ENCODE measurements at places on chromosomes 11 and 22. TPM values are rescaled to one million over a fixed set of nuclear protein-coding genes. Genes with fewer than 3 reads are reported as not detected.

GRCh38 chr11:112037527-112037926 lies 12.3 kb downstream of the DLAT start:
- no peaks in the 10 kb centered on the region for H3K4me1 ChIP-seq
- DNase-seq = no peak
- H3K36me3 ChIP-seq = peaks cover 92% of the 10 kb centered on the region
- no peak overlapping the region for H3K4me3 ChIP-seq
- no peak overlapping the region for H3K27ac ChIP-seq
- no peaks in the 10 kb centered on the region for H3K27me3 ChIP-seq

- no peak overlapping the region for H3K27ac ChIP-seq
- H3K4me1 ChIP-seq = peaks cover 35% of the 10 kb centered on the region
- no peak overlapping the region for H3K4me3 ChIP-seq
- no peak for DNase-seq
- H3K36me3 ChIP-seq = no peaks in the 10 kb centered on the region
Measured at GRCh38 chr11:63557570-63557969, 5.6 kb downstream of the PLAAT2 start.

DNA sequence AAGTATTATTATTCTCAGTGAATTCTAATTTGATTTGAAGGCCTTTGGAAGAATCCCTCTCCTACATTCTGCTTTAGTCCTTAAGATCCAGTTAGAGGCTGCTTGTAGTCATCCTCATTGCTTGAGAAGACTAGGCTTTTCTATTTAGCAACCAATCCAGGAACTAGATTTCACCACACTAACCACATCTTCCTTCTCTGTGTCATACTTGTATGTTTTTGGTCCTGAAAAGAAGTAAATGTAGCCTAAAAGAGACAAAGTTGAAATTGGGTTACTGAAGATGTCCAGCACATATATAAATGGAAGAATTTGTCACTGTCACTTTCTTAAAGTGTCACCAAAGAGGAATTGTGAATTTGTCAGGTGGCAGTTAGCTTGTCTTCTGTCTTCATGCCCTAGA lies 46.6 kb upstream of the MMP7 start:
- H3K4me3 ChIP-seq = no peak overlapping the region
- no peaks in the 10 kb centered on the region for H3K27me3 ChIP-seq
- H3K36me3 ChIP-seq = no peaks in the 10 kb centered on the region
- no peaks in the 10 kb centered on the region for H3K4me1 ChIP-seq
- no peak overlapping the region for H3K27ac ChIP-seq

DNA sequence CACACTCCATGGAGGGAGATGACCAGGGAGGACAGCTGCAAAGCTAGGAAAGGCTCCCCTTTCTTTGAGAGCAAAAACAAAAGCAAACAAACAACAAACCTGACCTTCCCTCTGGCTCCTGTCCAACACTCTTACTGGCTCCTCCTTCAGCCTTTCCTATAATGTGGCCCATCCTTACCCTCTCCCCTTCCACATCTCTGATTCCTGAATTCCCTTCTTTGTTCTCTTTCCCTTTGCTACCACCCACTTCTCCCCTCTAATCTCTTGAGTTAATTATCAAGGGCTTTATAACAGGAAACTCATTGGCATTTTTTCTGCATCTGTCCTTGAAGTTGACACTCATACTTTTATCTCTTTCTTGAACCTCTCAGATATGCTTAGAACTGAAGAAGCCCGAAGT lies 56.3 kb downstream of the ZNF280B start:
- no peaks in the 10 kb centered on the region for H3K27me3 ChIP-seq
- H3K36me3 ChIP-seq = no peaks in the 10 kb centered on the region
- DNase-seq = no peak

- peaks cover 83% of the 10 kb centered on the region for H3K36me3 ChIP-seq
- H3K27ac ChIP-seq = no peak overlapping the region
- DNase-seq = peak; percentile 39
- H3K4me1 ChIP-seq = peaks cover 3% of the 10 kb centered on the region
- no peaks in the 10 kb centered on the region for H3K27me3 ChIP-seq
- no peak overlapping the region for H3K4me3 ChIP-seq
Measured at GRCh38 chr22:43996170-43996980, 27.7 kb upstream of the PARVB start.

DNA sequence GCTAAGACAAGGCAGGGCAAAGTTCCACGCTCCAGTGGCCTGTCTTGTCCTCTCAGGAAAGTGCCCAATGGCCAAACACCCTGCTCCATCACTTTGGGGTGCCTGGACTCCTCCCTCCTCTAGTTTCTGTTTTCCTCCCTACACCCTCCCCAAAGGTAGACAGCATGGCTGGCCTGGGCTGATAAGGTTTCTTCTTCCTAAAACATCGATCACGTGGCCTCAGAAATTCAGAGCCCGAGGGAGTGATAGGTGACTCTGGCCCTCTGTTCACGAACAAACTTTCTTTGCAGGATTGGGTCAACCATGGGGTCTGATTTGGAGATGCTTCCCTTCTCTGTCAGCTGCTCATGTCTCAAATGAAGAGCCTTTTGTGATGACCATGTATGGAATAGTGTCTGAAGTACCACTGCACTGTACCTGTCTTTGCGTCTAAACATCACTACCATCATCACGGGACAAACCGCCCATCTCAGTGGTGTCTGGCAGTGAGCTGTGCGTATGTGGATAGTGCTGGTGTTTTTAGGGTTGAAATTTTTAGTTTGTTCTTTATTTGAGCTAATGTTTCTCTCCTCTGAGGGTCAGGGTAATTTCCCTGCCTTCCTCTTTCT lies 6.1 kb downstream of the MICAL2 start:
- no peak overlapping the region for H3K27ac ChIP-seq
- H3K36me3 ChIP-seq = no peaks in the 10 kb centered on the region
- H3K4me1 ChIP-seq = peaks cover 38% of the 10 kb centered on the region
- no peak for DNase-seq
- H3K4me3 ChIP-seq = peak overlapping the region; percentile 3
- no peaks in the 10 kb centered on the region for H3K27me3 ChIP-seq

DNA sequence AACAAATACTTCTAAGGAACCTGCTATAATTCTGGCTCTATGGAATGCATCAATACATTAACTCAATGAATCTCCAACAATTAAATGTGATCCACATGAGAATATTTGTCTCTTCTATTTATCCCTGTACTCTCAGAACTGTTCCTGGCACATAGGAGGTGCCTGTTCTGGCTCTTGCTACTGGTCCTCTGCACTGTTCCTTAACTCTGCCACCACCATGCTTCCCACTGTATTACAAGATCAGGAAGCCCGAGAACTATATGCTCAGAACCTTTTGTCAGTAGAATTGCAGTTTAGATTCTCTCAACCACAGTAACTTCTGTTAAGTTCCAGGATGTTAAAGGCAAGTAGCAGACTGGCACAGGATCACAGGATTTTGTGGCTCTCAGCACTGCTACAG lies 376.3 kb upstream of the CCDC90B start:
- H3K27ac ChIP-seq = no peak overlapping the region
- no peaks in the 10 kb centered on the region for H3K27me3 ChIP-seq
- no peak overlapping the region for H3K4me3 ChIP-seq
- no peaks in the 10 kb centered on the region for H3K4me1 ChIP-seq

- no peak overlapping the region for H3K27ac ChIP-seq
- DNase-seq = peak; percentile 85
- no peaks in the 10 kb centered on the region for H3K36me3 ChIP-seq
- H3K4me1 ChIP-seq = peaks cover 10% of the 10 kb centered on the region
- peaks cover 9% of the 10 kb centered on the region for H3K27me3 ChIP-seq
Measured at GRCh38 chr11:120985718-120986569, 38.0 kb upstream of the TBCEL start.

OR56A1 gene
- not detected for total RNA-seq

DNA sequence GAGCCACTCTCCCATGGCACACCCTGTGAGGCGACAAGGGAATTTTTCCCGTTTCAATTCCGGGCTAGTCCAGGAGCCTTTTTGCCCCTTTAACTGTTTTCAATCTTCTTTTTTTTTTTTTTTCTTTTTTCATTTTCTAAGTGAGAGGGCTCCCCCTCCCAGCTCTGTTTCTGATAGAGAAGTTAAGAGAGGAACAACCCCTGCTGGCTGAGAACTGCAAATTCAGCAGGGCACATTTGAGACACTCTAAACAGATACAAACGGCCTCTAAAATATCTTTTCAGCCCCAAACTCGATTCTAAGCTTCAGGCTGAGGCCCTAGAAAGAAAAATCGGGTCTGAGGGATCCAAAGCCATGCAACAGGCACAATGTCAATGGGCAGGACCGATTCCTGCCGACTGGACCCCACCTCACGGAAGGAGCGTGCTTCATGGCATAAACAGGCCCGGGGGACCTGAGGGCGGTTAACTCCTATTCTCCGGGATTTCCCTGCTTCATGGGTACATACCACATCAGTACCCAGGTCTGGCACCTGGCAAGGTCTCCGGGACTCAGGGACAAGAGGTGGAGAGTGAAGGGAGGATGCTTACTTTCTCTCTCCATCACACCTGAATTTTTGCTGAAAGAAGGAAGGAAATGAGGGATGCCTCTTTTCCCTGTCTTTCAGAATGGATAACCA lies 627.5 kb downstream of the BUD13 start:
- H3K36me3 ChIP-seq = no peaks in the 10 kb centered on the region
- no peak overlapping the region for H3K4me3 ChIP-seq
- no peaks in the 10 kb centered on the region for H3K4me1 ChIP-seq
- no peak overlapping the region for H3K27ac ChIP-seq

- H3K4me1 ChIP-seq = peaks cover 11% of the 10 kb centered on the region
- no peak overlapping the region for H3K4me3 ChIP-seq
- peaks cover 70% of the 10 kb centered on the region for H3K36me3 ChIP-seq
- H3K27me3 ChIP-seq = no peaks in the 10 kb centered on the region
- no peak overlapping the region for H3K27ac ChIP-seq
- DNase-seq = peak; percentile 81
Measured at GRCh38 chr22:29359469-29359868, 28.9 kb downstream of the AP1B1 start.

GRCh38 chr11:66550887-66551286 lies 4.2 kb downstream of the ACTN3 start:
- H3K27me3 ChIP-seq = peaks cover 4% of the 10 kb centered on the region
- no peak for DNase-seq
- H3K27ac ChIP-seq = no peak overlapping the region

MIOX gene
- total RNA-seq = not detected

- DNase-seq = peak; percentile 53
- H3K4me1 ChIP-seq = peaks cover 10% of the 10 kb centered on the region
- H3K27me3 ChIP-seq = no peaks in the 10 kb centered on the region
- no peaks in the 10 kb centered on the region for H3K36me3 ChIP-seq
Measured at GRCh38 chr11:69992943-69993694, 85.0 kb upstream of the ANO1 start.

EXPH5 gene
- 20.0 TPM for total RNA-seq

- no peaks in the 10 kb centered on the region for H3K27me3 ChIP-seq
- DNase-seq = peak; percentile 38
- peaks cover 22% of the 10 kb centered on the region for H3K4me1 ChIP-seq
- H3K27ac ChIP-seq = peak overlapping the region; percentile 25
Measured at GRCh38 chr11:12258451-12258850, 118.9 kb upstream of the PARVA start.

DNA sequence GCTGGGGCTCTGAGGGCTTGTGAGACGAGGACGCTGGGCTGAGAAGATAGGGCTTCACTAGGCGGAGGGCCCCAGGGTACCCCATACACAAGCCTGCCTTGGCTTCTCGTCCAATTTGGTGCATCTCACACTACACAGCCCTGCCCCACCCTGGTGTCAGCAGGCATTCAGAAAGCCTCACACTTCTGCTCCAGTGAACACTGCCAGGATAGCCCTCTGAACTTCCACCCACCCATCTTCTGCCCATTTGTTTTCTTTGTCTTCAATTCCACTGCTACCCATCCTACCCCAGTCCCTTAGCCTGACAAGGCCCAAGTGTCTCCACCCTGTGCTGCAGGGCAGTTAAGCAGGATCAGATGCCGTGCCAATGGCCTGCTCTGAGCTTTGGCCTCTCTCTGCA lies 1.9 kb upstream of the BUD13 start:
- H3K4me1 ChIP-seq = peaks cover 34% of the 10 kb centered on the region
- no peaks in the 10 kb centered on the region for H3K27me3 ChIP-seq
- H3K27ac ChIP-seq = no peak overlapping the region
- H3K36me3 ChIP-seq = peaks cover 43% of the 10 kb centered on the region
- no peak overlapping the region for H3K4me3 ChIP-seq
- no peak for DNase-seq

HSPB2 gene
- total RNA-seq = 0.37 TPM

DNA sequence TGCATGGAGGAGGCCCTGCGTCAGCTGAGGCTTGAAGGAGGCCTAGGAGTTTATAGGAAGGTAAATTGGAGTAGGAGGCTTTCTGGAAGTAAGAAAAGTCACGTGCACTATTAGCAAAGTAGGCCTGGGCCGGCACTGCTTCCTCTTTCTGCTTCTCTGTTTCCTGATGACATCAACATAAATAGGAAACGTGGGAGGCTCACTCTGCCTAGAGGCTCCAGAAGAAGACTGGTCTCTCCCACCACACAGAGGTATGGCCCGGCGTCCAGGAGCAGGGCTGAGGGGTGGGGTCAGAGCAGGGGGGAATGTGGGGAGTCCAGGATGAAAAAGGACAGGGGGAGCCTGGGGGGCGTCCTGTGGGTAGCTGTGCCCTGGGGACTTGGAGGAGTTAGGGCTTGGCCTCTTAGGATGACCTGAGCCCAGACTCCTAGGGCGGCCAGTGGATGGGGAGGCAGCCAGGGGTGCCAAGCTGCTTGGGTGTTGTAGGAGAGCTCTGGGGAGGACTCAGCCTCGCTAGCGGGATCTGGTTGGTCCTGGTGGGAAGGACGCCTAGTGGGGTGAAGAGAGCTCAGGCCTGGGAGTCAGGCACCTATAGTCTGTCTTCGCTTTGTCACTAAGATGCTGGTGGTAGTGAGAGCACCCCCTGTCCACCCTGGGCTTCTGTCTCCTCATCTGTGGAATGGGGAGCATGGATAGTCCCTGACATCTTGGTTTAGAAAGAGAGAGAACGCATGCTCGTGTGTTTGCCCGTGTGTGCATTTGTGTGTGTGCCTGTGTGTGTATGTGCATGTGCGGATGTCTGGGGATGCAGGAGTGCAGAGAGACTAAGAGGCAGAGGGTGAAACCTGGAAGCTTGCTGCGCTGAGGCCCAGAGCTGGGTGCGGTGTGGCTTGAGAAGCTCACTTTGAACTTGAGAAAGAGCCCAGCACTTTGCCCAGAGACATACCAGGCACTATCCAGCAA lies at the start of gene CSF2RB:
Gene CSF2RB, plus strand, starts transcription at position 202 of the 963 bp plus-strand sequence. CDS start 8,580 bp downstream, outside the sequence.
- DNase-seq = peak; percentile 48
- no peaks in the 10 kb centered on the region for H3K27me3 ChIP-seq
- peak within 1 kb of the TSS; percentile 57 for H3K27ac ChIP-seq

- H3K4me1 ChIP-seq = peaks cover 87% of the 10 kb centered on the region
- no peaks in the 10 kb centered on the region for H3K36me3 ChIP-seq
- no peak overlapping the region for H3K4me3 ChIP-seq
Measured at GRCh38 chr11:102157219-102157618, 47.0 kb downstream of the YAP1 start.

SIK2 gene
- total RNA-seq = 26.3 TPM

RAG1 gene
- not detected for total RNA-seq

GRCh38 chr11:106014620-106015019 lies 7.4 kb downstream of the MSANTD4 start:
- H3K4me1 ChIP-seq = peaks cover 45% of the 10 kb centered on the region
- no peak for DNase-seq
- H3K36me3 ChIP-seq = peaks cover 15% of the 10 kb centered on the region
- no peak overlapping the region for H3K27ac ChIP-seq
- H3K27me3 ChIP-seq = no peaks in the 10 kb centered on the region

OMP gene
- total RNA-seq = 2.6 TPM

OR5D18 gene
- total RNA-seq = not detected

- H3K36me3 ChIP-seq = peaks cover 17% of the 10 kb centered on the region
- peak; percentile 87 for DNase-seq
- H3K4me3 ChIP-seq = peak overlapping the region; percentile 21
- peak overlapping the region; percentile 77 for H3K27ac ChIP-seq
- no peaks in the 10 kb centered on the region for H3K27me3 ChIP-seq
Measured at GRCh38 chr11:46352063-46352841, 5.0 kb downstream of the DGKZ start.

OR52E8 gene
- not detected for total RNA-seq
